ENCODE measurements at places on chromosomes 11 and 22.
A peak's percentile ranks its signal among the peaks of the same experiment; 100 is the strongest.

DNA sequence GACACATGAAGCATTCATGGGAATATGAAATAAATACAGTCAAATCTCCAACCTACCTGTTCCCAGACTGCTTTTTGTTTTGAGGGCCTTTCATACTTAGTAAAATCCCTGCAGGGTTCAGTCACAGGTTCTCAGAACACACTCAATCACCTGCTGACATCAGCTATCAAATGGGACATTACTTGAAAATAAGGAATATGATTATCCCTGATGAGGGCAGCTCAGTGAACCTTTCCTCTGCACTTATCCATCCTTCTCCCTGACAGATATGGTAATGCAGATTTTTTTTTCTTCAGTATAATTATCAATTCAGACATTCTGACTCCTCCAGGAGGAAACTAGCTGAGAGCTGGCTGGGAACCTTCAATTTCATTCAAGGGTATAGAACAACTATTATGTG is 1127.4 kb upstream of the CCDC90B start:
- no peak for DNase-seq

DNA sequence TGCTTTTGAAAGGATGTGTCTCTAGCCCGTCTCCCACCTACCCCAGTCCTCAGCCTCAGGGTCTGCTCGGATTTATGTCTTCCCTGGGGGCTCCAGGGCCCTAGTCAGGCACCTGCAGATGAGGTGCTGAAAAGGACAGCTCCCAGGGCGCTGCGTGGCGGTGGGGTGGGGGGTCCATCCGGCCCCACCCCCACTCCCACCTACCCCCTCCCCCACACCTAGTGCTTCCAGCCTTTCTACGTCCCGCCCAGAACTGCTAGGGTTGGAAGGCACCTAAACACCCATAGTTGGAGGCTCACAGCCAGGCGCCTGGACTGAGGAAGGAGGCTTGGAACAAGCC is 1.4 kb upstream of the ROBO3 start:
- DNase-seq: no peak

DNA sequence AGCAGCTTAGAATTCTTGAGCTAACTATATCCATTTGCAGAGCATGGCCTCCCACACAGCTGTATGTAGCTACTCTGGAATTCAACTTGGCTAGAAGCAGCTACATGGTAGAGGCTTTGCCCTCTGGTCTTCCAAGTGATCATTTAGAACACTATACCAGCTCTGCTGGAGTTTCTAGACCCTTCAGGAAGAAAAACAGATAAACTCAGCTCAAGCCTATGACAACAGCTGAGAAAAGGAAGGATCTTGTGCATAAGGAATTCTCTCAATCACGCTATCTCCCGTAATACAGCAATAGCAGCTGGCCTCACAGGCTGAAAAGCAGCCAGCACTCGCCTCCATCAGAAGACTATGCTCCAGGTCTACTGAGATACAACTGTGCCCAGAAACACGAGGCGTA is 50.6 kb upstream of the APOA1 start:
- no peak for DNase-seq

DNA sequence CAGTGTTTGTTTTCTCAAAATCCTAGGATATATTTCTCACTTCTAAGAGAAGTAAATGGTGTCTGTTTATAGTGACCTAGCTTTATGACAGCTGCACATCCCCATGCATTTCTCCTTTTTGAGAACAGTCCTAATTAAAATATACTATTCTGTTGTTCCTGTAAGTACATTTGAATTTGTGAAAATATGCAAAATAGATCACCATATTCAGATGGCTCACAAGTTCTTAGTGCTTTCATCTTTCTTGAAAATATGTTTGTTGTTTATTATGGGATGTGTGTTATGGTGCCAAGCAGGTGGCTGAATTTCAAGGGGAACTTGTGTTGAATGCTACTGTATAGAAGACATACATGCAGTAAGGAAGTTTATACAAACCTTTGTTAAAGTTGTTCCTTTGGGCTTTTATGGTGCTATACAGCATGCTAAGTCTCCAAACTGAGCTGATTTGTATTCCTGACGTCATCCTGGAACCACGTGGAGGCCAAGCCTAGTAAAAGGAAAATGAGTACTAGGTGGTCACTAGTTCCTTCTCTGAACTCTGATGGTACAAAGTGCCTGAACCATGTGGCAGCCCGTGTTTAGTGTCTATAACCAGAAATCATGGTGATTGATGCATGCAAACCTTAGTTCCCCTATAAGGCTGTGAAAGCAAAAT is 7.8 kb upstream of the VSTM5 start:
- DNase-seq: no peak

DNA sequence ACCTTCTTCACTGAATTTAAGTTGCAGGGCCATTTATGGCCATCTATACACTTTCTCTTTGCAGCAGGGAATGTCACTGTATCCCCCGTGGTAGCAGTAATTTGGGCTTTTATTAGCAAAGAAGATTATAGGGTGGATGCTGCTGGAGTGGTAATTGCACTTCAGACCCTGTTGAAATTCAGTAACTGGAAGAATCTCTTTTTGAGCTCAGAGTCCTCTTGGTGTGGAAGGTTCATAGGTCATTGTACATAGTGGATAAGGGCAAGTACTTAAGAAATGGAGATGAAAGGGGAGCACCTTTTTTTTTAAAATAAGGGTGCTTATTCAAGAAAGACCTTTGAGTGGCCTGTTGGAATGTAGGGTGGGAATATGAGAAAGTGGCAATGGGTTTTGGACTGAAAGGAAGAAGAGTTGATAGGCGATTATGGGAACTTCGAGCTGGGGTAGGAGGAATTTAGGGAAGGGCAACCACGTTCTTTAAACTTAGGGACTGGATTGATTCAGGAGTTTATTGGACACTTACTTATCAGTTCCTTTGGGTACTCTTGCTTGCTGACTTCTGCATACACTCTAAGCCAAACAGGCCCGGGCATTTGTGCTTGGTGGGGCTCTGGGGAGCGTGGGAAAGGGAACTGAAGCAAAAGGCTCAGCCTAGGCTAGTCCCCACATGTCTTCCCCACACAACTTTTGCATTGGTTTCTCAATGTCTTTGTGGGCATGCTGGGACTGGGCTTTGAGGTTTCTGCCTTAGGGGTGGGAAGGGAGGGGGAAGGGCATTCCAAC is 26.5 kb downstream of the CTNND1 start:
- no peak for DNase-seq

DNA sequence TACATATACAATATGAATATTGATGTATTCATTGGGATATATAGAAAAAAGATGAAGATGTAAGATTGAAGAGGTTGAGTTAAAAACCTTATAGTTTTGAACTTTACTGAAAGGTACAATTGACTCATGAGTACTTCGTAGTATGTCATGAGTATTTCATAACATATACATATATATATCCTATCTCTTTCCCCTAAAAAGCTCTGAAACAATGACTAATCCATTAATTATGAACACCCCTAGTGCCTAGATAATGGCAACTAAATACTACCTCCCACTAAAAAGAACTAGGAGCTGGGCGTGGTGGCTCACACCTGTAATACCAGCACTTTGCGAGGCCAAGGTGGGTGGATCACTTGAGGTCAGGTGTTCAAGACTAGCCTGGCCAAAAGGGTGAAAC is 31.5 kb downstream of the SLC35F2 start:
- DNase-seq: no peak

GRCh38 chr11:43567396-43567975 is 113.1 kb upstream of the HSD17B12 start:
- DNase-seq: peak; percentile 72

- DNase-seq: no peak
These were observed 1129.1 kb downstream of the BRD1 start for GRCh38 chr22:48698618-48699017.

DNA sequence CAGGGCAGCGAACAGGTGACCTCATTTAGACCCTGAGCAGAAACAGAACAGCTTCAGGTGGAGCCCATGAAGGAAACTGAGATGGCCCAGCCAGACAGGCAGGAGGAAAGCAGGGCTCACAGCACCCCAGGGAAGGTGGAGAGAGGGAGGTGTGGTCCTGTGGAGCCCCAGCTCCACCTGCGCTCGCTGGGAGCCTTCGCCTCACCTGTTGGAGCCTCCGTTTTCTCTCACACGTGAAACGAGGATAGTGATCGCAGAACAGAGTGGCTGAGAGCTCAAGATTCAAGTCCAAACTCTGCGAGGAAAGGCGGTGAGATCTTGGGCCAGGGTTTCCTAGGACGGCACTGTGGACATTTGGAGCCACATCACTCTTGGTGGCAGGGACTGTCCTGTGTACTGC is 8.6 kb upstream of the CERK start:
- DNase-seq: no peak

Measured in DMS53 (cell line).